ENCODE measurements at places on chromosomes 7 and 10.

- no peaks in the 10 kb centered on the region for H3K27me3 ChIP-seq
- DNase-seq: no peak
- no peak overlapping the region for H3K4me3 ChIP-seq
- peaks cover 12% of the 10 kb centered on the region for H3K36me3 ChIP-seq
- no peaks in the 10 kb centered on the region for H3K4me1 ChIP-seq
These were observed 335.2 kb upstream of the C7orf33 start for GRCh38 chr7:148255333-148255732.

DNA sequence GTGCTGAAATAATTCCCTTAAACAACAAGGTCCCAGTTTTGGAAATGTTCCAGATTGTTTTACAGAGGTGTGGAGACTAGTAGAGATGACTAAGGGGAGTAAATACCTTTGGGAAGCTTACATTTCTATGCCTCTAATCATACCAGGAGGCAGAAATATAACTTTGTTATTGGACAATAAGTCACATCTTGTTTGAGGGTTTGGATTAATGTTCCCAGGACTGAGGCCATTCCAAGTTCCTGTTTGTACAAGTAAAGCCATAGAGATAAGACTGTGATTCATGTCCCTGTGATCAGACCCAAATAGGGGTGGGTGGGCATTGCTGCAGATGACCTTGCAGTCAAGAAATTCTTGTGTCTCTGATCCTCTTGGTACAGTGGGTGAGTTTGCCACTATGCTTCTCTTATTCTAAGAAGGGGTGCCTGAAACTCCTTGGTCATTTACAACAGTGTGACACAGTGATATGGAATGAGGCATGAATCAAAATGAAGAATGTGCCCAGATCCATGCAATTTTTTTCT lies 508.3 kb downstream of the SORCS3 start:
- no peak for DNase-seq
- H3K27me3 ChIP-seq: peaks cover 8% of the 10 kb centered on the region
- H3K27ac ChIP-seq: no peak overlapping the region
- no peak overlapping the region for H3K4me3 ChIP-seq

DNA sequence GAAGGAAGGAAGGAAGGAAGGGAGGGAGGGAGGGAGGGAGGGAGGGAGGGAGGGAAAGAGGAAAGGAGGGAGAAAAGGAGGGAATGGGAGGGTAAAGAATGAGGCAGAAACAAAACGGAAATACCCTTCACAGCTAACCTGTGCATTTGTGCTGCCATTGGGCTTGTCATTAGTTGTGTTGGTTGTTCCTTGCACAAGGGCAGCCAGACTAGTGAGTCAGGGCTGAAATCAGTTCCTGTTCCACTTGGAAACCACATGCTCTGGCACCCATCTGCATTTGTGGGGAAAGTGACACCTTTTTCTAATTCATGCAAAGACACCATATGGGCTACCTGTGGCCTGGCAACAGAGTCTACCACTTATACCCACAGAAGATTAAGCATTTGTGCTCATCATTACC lies 1004.0 kb upstream of the C7orf33 start:
- H3K4me3 ChIP-seq: no peak overlapping the region
- H3K27ac ChIP-seq: no peak overlapping the region
- no peaks in the 10 kb centered on the region for H3K36me3 ChIP-seq
- DNase-seq: no peak

DNA sequence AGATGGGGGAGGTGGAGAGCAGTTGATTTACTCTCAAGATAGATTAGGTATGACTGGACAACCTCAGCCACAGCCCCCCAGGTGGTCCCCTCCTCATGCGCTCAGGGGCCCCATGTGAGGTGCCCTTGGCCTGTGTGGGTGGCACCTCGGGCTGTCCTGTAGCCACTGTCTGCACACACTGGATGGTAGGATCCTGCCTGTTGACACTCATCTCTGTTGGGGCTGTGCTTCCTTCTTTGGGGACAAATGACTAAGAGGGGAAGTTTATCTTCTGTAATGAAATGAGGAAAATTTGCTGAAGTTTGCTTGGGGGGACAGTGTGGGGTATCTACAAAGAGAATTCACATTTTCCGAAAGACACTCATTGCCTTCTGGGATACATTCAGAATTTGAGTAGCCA lies 53.6 kb upstream of the ANTXRL start:
- H3K4me1 ChIP-seq: peaks cover 15% of the 10 kb centered on the region
- DNase-seq: no peak
- H3K36me3 ChIP-seq: no peaks in the 10 kb centered on the region
- no peaks in the 10 kb centered on the region for H3K27me3 ChIP-seq
- no peak overlapping the region for H3K27ac ChIP-seq
- no peak overlapping the region for H3K4me3 ChIP-seq

GRCh38 chr7:28390426-28390825 lies 21.9 kb upstream of the CREB5 start:
- peaks cover 14% of the 10 kb centered on the region for H3K4me1 ChIP-seq
- H3K27me3 ChIP-seq: no peaks in the 10 kb centered on the region
- no peak overlapping the region for H3K27ac ChIP-seq
- no peaks in the 10 kb centered on the region for H3K36me3 ChIP-seq
- DNase-seq: no peak

GRCh38 chr7:104133238-104133637 lies 74.6 kb downstream of the ORC5 start:
- no peaks in the 10 kb centered on the region for H3K4me1 ChIP-seq
- H3K4me3 ChIP-seq: no peak overlapping the region
- H3K27me3 ChIP-seq: no peaks in the 10 kb centered on the region
- peaks cover 30% of the 10 kb centered on the region for H3K36me3 ChIP-seq
- H3K27ac ChIP-seq: no peak overlapping the region

- no peak overlapping the region for H3K4me3 ChIP-seq
- no peaks in the 10 kb centered on the region for H3K36me3 ChIP-seq
- H3K27me3 ChIP-seq: peaks cover 5% of the 10 kb centered on the region
These were observed 292.2 kb upstream of the NPVF start for GRCh38 chr7:25520516-25520915.

DNA sequence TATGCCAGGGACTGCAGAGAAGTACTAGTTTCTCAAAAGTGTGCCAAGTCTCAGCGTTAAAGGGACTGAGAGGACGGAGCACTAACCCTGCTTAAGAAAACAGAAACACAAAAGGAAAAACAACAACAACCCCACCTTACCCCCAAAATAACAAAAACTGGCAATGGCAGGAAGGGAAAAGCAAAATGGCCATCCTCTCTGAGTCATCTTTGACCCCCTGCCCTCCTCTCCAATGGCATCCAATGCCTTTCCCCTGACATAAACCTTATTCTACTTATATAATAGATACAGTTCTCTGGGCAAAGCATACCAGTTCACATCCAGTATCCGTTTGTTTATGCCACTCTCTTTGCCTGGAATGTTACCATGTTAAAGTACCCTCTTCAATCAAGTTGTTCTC lies 1.6 kb downstream of the POLR1F start:
- no peak overlapping the region for H3K27ac ChIP-seq
- H3K36me3 ChIP-seq: peaks cover 9% of the 10 kb centered on the region
- H3K27me3 ChIP-seq: peaks cover 15% of the 10 kb centered on the region

DNA sequence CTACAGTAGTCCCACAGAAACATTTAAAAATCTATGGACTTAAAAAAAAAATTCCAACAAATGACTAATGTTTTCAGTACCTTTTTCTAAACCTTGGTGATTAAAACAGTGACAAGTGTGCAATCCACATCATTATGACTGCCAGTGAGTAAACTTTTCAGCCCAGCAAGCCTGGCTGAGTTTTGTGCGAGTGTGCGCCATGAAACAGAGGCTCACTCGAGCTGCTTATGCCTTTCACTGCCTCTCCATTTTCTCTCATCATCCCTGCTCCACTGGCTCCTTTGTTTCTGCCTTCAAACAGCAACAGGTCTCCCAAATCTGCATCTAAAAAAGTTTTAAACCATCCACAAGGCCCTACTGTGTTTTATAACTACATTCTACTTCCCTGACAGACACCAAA lies 105.8 kb downstream of the USP6NL start:
- H3K27ac ChIP-seq: peak overlapping the region; percentile 39
- DNase-seq: no peak
- H3K4me1 ChIP-seq: peaks cover 27% of the 10 kb centered on the region
- no peak overlapping the region for H3K4me3 ChIP-seq
- peaks cover 10% of the 10 kb centered on the region for H3K36me3 ChIP-seq

- no peak for DNase-seq
- no peak overlapping the region for H3K27ac ChIP-seq
- H3K36me3 ChIP-seq: peaks cover 2% of the 10 kb centered on the region
- H3K27me3 ChIP-seq: peaks cover 17% of the 10 kb centered on the region
- H3K4me1 ChIP-seq: peaks cover 31% of the 10 kb centered on the region
- no peak overlapping the region for H3K4me3 ChIP-seq
These were observed 25.8 kb downstream of the WBP1L start for GRCh38 chr10:102769375-102770107.

DNA sequence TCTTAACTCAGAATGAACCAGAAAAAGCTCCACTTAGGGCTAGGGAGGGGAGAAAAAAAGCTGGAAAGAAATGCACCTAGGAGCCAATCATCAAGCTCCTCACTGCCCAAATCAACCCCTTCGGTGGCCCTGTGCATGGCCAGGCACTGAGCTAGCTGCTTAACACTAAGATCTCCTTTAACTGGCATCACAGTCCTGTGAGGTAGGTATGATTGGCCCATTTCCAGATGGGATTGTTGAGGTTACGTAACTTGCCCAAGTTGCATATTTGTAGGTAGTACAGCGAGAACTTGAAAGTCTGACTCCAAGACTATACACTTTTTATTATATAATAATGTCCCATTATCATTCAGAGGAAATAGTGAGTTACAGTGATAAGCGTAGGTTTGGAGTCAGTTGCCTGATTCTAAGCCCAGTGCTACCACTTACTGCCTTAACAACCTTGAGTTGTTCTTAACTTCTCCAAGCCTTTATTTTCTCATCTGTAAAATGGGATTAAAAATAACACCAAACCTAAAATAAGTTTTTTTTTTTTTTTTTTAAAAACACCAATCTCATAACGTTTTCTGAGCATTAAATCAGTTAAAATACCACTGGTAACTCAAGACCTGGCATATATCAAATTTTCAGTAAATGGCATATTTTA lies 37.2 kb upstream of the ACSL5 start:
- no peak overlapping the region for H3K4me3 ChIP-seq
- H3K36me3 ChIP-seq: no peaks in the 10 kb centered on the region
- H3K27ac ChIP-seq: no peak overlapping the region
- DNase-seq: no peak
- peaks cover 13% of the 10 kb centered on the region for H3K4me1 ChIP-seq

GRCh38 chr10:124700293-124701037 lies 43.7 kb downstream of the FAM53B start:
- no peak overlapping the region for H3K4me3 ChIP-seq
- no peak overlapping the region for H3K27ac ChIP-seq
- H3K4me1 ChIP-seq: peaks cover 11% of the 10 kb centered on the region

DNA sequence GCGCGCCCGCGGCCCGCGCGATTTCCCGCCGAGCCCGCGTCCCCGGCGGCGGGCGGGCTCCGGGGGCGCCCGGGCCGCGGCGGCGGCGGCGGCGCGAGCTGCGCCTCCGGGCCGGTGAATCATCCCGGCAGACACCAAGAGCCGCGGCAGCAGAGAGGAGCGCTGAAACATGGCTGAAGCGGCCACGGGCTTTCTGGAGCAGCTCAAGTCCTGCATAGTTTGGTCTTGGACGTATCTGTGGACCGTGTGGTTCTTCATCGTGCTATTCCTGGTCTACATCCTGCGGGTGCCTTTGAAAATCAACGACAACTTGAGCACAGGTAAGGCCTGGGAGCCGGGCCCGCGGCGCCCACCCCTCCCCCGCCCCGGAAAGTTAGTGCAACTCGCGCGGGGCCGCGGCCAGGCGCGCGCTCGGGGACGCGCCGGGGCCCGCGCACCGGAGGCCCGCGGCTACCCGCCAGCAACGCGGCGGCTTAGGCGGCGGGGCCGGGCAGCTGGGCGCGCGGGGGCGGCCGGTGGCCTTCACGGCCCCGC lies at the start of gene ST7:
ST7 (plus strand) TSS at position 130 of the 534 bp plus-strand sequence; CDS start at position 170, 40 bp downstream.
- peak within 1 kb of the TSS; percentile 99 for H3K27ac ChIP-seq
- H3K36me3 ChIP-seq: peaks cover 3% of the 10 kb centered on the region
- H3K4me1 ChIP-seq: peaks cover 30% of the 10 kb centered on the region
- DNase-seq: peak; percentile 50
- H3K27me3 ChIP-seq: no peaks in the 10 kb centered on the region

DNA sequence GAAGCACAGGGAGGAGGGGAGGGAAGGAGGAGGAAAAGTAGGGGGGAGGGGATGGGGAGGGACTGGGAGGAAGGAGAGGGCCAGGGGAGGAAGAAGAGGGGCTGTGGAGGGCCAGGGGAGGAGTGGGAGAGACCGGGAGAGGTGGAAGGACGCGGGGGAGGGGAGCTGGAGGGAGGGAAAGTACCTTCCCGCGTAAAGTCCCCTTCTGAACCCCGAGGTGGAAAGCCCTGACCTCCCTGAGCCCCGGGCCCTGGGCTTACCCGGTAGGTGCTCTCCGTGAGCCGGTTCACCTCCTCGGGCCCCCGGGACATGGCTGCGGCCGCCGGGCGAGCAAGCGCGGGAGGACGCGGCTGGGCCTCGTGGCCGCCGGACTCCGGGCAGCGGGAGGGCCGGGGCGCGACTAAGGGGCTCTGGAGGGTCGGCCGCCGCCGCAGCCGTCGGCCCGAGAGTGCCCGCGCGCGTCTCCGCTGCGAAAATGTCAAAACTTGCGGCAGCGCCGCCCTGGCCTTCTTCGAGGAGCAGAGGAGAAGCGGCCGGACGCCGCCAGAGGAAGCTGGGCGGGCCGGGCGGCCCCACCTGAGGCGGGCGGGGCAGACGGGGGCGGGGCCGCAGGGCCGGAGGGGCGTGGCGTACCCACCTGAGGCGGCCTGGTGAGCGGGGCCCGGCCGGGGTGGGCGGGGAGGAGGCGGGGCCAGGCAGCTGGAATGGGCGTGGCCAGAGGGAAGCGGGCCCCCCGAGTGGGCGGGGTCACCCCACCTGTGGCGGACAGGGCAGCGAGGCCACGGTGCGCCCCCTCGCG lies at the start of gene BAIAP2L1:
BAIAP2L1 (minus strand) TSS at position 549 of the 799 bp plus-strand sequence; CDS start at position 311, 238 bp downstream.
- DNase-seq: peak; percentile 80
- H3K4me3 ChIP-seq: peak within 1 kb of the TSS; percentile 67
- no peak within 1 kb of the TSS for H3K27ac ChIP-seq
- H3K27me3 ChIP-seq: peaks cover 71% of the 10 kb centered on the region
- H3K4me1 ChIP-seq: peaks cover 5% of the 10 kb centered on the region

DNA sequence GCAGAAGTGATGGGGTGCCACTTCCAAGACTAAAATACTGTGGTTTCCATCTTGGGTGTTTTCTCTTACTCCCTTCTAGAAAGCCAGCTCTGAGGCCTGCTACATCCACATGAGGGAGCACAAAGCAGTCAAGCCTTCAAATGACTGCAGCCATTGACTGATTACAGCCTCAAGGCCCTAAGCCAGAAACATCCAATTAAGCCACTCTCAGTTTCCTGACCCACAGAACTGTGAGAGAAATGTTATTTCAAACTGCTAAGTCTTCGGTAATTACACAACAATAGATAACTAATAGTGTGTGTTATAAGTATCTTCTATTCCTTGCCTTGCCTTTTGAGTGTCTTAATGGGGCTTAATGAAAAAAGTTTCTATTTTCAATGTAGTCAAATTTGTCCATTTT lies 24.8 kb downstream of the BRAF start:
- H3K4me1 ChIP-seq: peaks cover 20% of the 10 kb centered on the region
- H3K27ac ChIP-seq: no peak overlapping the region
- no peak for DNase-seq
- H3K27me3 ChIP-seq: no peaks in the 10 kb centered on the region

Data from neural crest cell (in vitro differentiated cells).